Mesenchymal stem cell (in vitro differentiated cells and primary cell): ENCODE measurements at places on chromosomes 16 and 17.

- DNase-seq: no peak
Measured at GRCh38 chr16:77913738-77914253, 108.6 kb upstream of the CLEC3A start.

DNA sequence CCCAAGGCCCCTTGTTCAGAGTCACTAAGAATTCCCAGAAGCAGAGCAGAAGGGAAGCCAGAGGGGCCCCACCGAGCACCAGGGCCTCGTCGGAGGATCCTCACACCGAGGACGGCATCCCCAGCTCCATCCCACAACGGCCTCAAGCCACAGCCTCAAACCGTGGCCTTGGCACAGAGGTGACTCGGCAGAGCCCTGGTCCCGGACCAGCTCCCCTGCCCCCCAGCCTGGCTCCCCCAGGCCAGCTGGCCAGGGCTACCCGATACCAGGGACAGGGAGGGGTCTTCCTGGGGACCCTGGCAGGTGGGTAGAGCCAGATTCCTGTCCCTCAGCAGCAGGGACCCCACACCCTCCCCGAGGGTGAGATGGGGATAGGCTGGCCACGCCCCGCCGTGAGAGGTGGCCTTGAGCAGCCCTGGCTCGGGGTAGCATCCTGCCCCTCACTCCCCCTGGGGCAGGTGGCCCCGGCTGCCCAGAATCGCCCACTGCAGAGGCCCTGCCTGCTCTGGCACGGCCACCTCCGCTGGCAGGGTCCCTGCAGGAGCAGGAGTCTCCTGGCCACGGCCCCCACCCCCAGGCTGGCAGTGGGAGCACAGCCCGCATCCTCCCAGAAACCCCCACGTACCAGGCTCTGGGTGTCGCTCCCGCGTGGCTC, 5.6 kb upstream of the PVALEF start:
- no peak for DNase-seq

DNA sequence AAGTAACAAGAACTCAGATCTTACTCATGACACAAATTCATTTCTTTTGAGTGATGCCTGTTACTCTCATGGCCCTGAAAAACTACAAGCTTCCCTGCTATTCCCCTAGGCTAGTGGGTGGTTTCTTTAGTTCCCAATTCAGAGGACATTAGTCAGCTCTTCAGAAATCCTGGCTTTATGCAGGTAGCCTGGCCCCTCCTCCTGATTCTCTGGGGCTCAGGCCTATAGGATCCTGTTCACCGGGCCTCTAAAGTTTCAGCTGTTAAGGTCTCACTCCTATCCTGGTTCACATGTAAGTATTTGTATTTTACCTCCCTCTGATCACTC, 87.3 kb upstream of the IRX5 start:
- no peak for DNase-seq

GRCh38 chr16:3171855-3172593, 16.0 kb upstream of the OR1F1 start:
- DNase-seq: peak; percentile 45

DNA sequence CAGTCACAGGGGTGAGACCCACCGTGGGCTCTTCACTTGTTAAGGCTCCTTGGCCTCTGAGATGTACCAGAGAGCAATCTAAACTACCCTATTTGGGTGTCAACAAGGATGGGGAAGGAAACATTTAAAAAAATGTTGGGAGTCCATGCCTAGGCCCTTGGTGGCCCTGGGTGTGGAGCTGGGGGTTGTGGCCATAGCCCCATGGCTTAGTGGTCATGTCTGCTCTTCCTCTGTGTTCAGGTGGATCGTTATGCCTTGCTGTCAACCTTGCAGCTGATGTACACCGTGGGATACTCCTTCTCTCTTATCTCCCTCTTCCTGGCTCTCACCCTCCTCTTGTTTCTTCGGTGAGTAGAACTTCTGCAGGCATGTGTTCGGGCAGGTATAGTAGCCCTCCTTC, 28.5 kb downstream of the GLP2R start:
- DNase-seq: no peak

GRCh38 chr16:60771138-60771537, 1265.1 kb downstream of the CDH8 start:
- DNase-seq: no peak

- peak; percentile 53 for DNase-seq
Measured at GRCh38 chr17:42548070-42548837, 4.5 kb upstream of the HSD17B1 start.

DNA sequence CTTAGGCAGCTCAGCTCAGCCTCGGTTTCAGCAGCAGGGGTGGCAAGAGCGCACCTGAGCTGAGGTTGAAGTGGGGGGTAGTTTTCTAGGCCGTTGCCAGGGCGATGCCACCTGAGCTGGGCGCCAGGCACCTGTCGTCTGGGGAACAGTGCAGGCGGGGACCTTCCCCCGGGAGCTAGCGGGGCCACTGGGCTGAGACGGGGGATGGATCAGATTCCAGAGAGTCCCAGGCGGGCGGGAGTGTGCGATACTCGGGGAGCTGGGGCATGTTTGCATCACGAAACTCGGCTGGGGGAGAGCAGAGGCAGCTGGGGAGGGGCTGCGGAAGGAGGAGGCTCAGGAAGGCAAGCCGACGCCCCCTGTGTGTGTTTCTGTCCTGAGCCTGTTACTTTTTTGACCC, 477 bp upstream of the CLDN9 start:
- DNase-seq: no peak

DNA sequence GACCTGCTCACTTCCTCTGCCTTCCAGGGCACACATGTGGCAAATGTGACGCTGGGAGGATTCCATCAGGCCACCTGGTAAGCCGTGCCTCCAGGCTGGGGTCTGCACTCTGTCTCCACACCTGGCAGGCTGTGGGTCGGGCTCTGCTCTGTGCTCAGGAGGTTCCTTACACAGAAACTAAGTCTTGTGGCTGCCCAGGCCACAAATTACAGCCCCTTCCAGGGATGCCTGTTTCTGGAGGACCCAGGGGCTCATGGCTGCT, 58.2 kb downstream of the RMI2 start:
- no peak for DNase-seq

- peak; percentile 42 for DNase-seq
Measured at GRCh38 chr17:43713494-43714162, 45.0 kb downstream of the SOST start.

- DNase-seq: no peak
Measured at GRCh38 chr17:7248796-7249195, 2.7 kb downstream of the CTDNEP1 start.

GRCh38 chr17:19873346-19873745, 5.6 kb upstream of the ULK2 start:
- no peak for DNase-seq

- DNase-seq: peak; percentile 92
Measured at GRCh38 chr16:10992797-10993196, 48.4 kb downstream of the CLEC16A start.

GRCh38 chr16:66568355-66568754, 2.1 kb downstream of the CMTM1 start:
- no peak for DNase-seq

- no peak for DNase-seq
Measured at GRCh38 chr16:88754912-88755744, 29.9 kb downstream of the PIEZO1 start.

DNA sequence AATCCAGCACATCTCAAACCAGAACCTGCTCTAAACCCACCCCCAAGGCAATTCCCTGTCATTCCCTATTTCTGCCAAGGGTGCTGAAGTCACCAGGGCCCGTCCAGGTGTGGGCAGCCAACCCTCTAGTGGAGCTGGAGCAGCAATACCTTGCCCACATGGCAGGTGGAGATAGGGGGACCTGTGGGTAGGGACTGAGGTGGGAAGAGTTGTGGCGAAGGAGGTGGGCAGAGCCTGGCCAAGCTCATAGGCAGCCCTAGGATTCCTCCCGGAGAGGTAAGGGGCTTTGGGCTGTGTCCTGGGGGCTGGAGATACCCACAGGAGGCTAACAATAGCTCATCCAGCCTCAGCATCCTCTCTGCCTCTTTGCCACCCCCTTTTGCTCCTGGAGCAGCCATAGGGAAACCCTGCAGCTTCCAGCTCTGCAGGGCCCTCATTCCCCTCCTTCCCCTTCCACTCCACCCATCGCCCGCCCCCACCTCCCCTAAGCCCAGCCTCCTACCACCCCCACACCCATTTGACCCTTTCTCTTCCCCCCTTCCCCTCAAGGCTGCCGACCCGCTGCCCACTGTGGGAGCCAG, 30.4 kb upstream of the CRHR1 start:
- DNase-seq: no peak

DNA sequence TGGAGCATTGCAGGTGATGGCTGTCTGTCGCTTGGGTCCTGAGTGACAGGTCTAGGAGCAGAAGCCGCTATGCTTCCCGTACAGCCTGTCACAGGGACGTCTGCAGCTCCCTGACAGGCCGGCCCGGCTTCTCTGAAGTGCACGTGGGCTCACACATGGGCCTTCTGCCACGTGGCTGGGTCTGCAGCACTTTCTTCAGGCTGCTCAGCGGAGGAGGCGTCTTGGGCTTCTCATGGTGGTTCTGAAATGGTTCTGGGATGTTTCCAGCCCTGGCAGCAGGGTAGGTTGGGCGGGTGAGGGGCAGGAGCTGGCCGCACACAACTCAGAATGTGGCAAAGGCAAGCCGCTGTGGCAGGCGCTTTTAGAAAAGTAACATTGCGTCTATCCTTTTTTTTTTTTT, 80.3 kb upstream of the ZNF750 start:
- DNase-seq: no peak

DNA sequence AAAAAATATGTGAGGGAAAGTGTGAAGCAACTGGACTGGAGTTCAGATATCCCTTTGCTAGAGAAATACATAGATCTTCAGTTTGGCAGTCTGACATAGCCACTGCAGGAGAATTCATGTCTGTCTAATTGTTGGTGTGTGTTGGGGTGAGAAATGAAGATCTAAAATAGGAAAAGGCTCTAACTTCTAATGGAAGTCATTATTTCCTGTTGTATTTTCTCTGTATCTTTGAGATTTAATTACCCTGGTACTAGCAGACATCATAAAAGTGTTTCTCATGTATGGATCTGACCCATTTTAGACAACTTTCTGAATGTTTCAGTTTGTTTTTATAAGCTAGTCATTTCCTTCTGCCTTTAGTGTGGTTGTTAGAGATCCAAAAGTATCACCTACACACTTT, 128.3 kb downstream of the NLK start:
- DNase-seq: no peak

DNA sequence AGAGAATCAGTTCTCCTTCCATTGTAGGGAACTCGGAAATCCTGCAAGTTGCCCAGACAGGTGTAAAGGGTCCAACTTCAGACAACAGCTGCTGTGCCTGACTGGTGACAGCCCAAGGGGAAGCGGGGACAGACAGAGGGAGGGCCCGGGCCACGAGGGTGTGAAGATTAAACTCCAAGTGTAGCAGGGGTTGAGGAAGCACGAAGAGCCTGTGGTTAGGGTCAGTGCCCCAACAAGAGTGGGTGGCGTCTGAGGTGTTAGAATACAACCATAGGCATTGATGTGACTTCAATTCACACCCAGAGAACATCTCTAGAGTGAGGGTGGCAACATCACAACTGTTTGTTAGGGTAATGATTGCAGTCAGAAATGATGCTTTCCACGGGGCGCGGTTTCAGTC, 39.1 kb downstream of the ASPA start:
- no peak for DNase-seq
